ENCODE measurements at places on chromosomes 2 and 18.

- no peak for DNase-seq
These were observed 72.7 kb upstream of the MBOAT2 start for GRCh38 chr2:9076210-9076609.

DNA sequence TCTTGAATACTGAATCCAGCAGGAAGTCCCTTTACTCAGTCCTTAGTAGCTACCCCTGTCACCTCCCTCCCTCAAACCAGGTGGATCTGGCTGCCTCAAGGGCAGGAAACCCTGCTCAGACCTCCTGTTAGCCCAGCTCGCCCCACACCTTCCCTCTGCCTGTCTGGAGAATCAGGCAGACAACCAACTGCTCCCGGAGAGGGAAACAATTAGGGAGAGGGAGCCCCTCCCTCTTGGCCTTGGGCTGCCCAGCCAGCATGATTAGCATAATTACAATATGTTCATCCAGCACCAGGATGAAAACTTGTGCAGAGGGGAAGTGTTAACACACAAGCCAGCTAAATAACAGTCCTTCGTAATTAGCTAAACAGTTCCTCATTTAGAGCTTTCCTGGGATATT is 185.5 kb downstream of the C1D start:
- DNase-seq: no peak

DNA sequence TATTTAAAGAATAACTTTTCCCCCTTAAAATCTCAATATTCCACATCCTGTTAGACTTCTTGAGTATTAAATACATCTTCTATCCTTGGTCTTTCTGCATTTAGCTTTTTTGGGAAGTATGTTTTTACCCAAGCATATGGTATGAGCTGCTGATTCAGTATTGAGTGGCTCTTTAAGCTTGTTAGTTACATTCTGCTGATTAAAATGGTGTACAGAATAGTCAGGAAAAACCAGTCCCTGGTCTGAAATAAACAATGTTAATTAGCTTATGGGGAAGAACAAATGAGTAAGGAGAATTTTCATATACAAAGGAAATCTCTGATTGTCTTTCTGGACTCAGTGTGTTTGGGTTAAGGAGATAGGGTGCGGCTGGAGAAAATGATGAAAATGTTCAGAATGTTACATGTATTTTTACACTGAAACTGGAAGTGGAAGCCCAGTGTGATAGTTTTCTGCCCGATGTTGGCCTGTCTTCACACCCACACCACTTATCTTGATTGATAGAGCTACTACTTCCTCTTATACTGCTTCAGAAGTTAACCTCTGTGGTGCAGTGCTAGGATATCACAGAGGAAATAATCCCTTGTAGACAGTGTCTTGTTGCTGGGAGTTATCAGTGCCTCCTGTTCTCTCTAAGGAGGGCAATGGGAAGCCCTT is 84.0 kb downstream of the MSH2 start:
- DNase-seq: no peak

DNA sequence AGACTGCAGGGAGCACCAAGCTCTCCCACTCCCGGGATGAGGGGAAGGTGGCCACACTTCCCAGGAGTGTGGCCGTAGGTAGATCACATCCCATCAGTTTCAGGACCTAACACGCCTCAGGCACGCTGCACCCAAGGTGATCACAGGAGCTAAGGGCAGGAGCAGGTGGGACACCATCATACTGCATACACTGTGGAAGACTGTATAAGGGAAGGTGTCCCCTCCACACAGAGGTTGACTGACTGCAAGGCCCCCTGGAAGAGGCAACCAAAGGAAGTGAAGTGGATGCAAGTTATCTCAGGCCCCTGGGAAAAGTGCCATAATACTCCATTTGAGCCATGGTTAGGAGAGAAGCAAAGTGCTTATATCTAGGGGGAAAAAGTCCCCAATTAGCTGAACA is 351.9 kb upstream of the SMIM21 start:
- DNase-seq: no peak

- no peak for DNase-seq
These were observed 60.3 kb downstream of the RFTN2 start for GRCh38 chr2:197615016-197615652.

DNA sequence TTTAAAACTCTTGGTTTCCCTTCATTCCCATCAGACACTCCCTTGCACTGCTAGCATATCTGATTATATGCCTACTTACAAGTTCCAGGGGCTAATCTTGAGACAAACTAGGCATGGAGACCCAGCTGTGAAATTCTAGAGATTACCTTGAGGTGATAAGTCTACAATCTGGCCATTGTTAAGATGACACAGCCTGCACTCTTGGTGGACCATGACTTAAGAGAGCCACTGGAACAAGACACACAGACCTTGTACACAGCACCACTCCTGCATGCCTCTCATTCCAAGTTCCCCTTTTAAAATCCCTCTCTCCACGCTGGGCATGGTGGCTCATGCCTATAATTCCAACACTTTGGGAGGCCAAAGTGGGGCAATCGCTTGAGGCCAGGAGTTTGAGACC is 387.2 kb upstream of the DCC start:
- no peak for DNase-seq

GRCh38 chr2:65331336-65332025 is 100.9 kb downstream of the SPRED2 start:
- no peak for DNase-seq

- DNase-seq: no peak
These were observed 344.2 kb downstream of the ERBB4 start for GRCh38 chr2:212194396-212194795.

DNA sequence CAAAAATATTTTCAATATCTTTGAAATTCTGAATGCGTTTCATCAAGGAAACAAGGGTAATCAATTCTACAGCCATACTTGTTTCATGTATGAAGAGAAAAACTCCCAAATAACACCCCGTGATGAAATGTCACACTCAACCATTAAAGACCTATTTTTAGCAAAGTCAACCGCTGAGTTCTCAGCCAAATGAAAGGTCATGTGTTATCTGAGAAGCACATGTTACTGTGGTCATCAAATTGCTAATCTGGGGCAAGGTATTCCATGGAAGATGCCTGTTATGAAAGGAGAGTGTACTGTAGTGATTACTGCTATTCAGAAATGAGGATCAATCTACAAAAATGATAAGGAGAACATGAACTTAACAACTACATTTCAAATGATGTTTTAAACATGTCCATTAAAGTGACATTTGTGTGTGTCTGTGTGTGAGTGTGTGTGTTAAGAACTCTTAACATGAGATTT is 126.7 kb downstream of the BCL2 start:
- DNase-seq: no peak

DNA sequence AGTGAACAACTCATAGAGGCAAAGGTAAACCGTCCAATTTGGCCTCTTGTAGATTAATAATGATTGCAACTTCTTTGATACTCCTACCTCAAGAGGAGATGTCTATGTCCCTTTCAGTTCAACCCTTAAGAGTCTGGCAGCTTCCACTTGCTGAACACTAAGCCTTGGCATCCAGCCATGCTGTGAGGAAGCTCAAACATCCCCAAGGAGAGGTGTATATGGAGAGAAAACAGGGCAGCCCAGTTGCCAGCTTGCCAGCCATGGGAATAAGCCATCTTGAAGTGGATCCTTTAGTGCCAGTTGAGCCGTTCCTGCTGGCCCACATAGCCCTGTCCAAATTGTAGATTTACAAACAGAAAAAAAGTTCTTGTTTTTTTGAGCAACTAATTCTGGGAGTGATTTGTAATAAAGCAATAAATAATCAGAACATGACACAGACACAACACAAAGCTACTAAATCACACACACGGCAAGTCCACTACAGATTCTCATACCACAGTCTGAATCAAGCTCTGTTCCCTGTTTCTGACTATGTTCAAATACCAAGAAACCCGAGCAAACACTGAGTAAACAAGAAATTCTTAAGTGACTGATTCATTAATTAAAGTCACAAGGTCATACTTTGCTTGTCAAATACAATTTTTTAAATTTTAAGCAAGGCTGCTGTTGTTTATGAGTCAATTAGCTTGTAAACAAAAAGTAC is 96.1 kb downstream of the PID1 start:
- no peak for DNase-seq

DNA sequence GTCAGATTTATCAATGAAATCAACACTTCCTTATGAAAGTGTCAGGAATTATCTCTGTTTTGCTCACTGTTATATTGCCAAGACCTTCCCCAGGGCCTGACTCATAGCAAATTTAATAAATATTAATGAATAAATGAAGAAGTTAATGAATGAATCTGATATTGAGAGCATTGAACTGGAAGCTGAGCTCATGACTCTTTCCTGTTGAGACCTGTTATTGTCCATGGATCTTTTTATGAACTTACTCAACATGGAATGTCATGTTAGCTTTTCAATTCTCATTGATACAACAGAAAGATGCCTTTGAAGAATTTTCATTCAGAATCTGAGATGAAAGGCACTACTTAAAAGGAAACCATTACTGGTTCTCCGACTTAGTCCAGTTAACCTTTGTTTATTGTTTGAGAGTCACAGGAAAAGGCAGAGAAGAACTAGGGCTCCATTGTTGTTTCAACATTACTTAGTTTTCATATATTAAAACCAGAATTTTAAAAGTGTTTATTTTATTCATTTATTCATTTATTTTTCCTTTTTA is 90.4 kb upstream of the UNC80 start:
- no peak for DNase-seq

DNA sequence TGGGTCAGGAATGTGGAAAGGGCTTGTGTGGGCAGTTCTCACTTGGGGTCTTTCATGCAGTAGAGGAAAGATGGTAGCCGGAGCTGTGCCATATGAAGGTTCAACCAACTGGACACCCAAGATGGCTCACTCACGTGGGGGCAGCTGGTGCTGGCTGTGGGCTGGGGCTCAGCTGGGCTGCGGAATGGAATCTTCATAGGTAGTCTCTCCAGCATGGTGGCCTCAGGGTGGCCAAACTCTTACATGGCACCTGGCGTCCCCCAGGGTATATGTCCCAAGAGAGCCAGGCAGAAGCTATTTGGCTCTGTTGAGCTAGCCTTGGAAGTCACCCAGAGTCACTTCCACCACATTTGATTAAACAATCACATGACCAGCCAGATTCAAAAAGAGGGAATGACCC is 163.1 kb upstream of the KLHL29 start:
- no peak for DNase-seq

DNA sequence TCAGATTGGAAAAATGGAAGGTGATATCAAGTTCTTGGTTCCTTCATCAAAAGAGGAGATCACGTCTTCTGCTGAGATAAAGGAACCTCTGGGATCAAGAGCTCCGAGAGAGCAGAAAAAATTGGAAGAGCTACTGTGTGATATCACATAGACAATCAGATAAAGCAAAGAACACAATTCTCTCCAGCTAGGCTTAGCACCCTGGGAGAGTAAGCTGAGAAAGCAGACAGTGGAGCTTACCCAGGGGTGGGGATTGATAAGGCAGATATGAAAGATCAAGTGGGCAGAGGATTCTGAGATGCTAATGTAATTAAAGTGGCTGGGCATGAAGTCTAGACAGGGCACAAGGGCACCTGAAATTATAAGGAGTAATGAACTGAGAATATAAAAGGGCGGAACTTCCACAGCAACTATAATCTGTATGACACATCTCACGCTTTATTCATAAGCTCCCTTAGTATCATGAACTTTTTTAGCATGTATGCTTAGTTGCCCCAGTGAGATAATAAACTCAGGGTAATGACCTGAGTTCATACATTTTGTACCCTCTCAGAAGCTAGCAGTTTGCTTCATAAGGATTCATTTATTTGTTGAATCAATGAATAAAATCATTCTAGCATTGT is 65.8 kb downstream of the FAM161A start:
- DNase-seq: no peak

GRCh38 chr2:201858281-201859184 is 52.2 kb downstream of the CDK15 start:
- no peak for DNase-seq

- no peak for DNase-seq
These were observed 130.6 kb downstream of the LNPK start for GRCh38 chr2:175871331-175872004.

GRCh38 chr2:221018262-221018661 is 553.8 kb downstream of the EPHA4 start:
- DNase-seq: no peak

GRCh38 chr2:38374984-38375383 is 2.1 kb downstream of the ATL2 start:
- no peak for DNase-seq

DNA sequence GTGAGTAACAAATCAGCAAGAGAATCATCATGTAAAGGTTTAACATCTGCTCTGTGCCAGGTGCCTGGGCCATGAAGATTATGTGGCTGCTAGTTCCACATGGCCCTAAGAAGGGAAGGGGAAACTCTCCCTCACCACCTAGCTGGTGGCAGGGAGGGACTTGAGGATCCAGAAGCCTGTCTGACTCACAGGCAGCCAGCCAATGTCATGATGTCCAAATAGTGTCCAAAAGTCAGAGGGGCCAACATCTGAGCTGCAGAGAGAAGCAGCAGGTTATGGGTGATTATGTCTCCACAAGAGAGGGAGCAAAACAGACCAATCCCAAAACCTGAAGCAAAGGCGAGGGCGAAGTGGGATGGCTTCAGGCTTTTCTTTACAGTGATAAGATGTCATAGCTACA is 61.9 kb upstream of the SPP2 start:
- no peak for DNase-seq

DNA sequence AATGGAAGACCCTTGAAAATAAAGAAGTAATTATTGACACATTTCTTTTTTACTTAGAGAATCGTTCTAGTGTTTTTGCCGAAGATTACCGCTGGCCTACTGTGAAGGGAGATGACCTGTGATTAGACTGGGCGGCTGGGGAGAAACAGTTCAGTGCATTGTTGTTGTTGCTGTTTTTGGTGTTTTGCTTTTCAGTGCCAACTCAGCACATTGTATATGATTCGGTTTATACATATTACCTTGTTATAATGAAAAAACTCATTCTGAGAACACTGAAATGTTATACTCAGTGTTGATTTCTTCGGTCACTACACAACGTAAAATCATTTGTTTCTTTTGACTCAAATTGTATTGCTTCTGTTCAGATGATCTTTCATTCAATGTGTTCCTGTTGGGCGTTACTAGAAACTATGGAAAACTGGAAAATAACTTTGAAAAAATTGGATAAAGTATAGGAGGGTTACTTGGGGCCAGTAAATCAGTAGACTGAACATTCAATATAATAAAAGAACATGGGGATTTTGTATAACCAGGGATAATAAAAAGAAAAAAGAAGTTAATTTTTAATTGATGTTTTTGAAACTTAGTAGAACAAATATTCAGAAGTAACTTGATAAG is 3.3 kb downstream of the PMAIP1 start:
- no peak for DNase-seq
